ENCODE measurements at places on chromosomes 13 and 19. TPM values are rescaled to one million over a fixed set of nuclear protein-coding genes. Genes with fewer than 3 reads are reported as not detected.
A peak's percentile ranks its signal among the peaks of the same experiment; 100 is the strongest.

DNA sequence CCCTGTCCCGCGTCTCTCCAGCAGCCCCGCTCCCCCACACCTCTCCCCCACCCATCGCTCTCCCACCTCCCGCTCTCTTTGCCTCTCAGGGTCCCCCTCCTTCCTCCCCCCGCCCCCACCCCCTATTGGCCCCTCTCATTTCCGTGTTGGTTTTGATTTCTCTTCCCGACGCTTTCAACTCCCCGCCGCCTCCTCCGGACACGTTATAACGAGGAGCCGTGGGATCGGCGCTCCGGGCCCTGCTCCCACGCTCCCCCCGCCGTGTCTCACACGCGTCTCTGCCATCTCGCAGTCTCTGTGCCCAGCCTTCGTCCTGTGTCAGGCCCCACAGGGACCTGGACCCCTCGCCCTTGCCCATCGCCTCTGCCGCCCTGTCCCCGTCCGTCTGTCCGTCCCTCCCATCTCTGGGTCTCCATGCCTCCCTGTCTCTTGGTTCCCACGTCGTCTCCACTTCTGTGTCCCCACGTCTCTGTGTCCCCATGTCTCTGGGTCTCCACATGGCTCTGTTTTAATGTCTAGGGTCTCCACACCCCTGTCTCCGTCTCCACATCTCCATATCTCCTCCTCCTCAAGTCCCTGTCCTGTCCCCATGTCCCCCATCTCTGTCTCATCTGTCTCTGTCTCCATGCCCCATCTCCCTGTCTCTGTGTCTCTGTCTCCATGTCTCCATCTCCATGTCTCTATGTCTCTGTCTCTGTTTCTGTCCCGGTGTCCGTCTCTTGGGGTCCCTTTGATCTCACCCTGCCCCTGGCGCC lies 13.1 kb downstream of the ERFL start:
- no peak for DNase-seq

DNA sequence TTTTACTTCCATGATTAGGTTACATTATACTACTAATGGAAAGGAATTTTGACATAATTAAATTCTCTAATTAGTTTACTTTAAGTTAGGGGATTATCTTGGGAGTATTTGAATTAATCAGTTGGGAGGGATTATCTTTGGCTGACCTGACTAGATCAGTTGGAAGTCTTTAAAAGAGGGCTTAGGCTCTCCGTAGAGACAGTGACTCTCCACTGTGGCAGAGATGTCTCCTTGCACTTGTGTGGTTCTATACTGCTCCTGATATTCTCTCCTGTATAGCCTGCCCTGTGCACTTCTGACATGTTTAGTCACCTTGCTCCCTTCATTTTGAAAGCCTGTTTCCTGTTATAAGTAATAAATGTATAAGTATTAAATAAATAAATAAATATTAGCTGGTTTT lies 1612.3 kb upstream of the PRR20A start:
- no peak for DNase-seq

DNA sequence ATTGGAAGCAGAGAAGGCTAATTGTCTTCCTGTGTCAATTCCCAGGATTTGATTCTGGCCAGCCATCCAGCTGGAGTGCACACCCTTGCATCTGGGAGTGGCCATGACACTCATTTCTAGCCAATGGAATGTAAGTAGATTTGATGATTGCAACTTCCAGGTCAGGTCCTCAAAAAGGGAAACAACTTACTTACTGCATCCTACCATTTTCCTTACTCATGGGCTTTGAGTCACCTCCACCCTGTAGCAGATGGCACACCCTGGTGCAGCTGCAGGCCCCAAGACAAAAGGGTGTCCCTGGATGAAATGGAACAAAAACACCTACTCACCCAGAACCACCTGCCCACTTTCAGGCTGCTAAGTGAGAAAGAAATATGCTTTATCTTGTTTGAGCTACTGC lies 27.3 kb upstream of the MPHOSPH8 start:
- DNase-seq: no peak

Gene ANGPTL8
- total RNA-seq: not detected

DNA sequence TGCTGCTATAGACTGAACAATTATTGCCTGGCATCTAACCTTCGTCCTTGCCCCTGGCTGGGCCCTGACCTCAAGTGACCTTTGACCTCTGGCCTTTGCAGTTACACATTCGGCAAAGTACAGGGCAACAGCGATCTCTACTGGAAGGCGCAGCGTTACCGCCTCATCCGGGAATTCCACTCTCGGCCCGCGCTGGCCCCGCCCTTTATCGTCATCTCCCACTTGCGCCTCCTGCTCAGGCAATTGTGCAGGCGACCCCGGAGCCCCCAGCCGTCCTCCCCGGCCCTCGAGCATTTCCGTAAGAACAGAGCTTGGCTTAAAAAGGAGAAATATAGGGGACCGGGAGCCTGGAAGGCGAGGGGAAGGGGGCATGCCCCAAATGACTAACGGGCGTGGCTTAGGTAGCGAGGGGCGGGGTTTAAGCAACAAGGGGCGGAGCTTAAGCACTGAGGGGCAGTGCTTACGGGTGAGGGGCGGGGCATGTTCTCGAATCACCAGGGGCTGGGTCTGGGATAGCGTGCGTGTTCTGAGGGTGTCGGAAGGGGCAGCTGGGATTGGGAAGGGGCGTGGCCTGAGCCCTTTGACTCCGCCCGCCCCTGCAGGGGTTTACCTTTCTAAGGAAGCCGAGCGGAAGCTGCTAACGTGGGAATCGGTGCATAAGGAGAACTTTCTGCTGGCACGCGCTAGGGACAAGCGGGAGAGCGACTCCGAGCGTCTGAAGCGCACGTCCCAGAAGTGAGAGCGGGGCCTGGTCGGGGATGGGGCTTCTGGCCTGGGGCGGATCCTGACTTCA lies 52.7 kb downstream of the TRPM4 start:
- DNase-seq: no peak

Gene ZIK1
- total RNA-seq: 3.9 TPM

- DNase-seq: no peak
Observed at GRCh38 chr13:50918567-50918966, 9.0 kb downstream of the RNASEH2B start.

DNA sequence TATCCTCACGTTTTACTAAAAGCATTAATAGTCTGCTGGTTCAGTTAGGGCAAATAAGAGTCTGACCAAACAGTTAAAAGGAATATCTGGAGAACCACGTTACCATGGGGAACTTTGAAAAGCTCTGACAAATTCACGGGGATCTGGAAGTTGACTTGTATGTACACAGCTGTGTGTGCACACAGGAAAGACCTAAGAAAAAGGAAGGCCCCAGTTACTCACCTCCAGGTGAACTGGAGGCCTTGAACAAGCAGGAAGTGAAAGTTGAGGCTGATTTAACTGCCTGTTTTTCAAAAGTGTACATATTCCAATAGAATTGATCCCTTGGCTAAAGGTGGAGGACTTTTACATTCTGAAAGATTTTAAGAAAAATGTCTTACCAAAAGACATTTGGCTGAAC lies 1891.6 kb upstream of the PCDH20 start:
- DNase-seq: no peak

Gene FCAR
- not detected for total RNA-seq

- DNase-seq: no peak
Observed at GRCh38 chr19:40219721-40220276, 1.6 kb upstream of the TTC9B start.

Gene IZUMO2
- not detected for total RNA-seq

DNA sequence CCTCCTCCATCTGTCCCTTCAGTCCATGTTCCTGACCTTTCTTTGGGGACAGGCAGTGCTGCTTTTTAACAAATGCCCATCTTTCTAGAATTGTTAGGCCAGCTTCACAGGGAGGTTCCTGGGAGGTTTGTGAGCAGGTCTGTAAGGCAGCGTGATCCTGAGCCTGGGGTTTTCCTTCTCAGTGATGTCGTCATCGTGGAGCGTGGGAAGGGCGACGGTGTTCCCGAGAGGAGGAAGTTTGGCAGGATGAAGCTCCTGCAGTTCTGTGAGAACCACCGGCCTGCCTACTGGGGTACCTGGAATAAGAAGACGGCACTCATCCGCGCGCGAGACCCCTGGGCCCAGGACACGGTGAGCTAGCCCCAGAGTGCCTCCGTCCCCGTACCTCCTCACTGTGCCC lies 26.8 kb downstream of the CHAF1A start:
- DNase-seq: no peak

Gene F2RL3
- total RNA-seq: 3.7 TPM

GRCh38 chr19:47094557-47095475 lies 18.8 kb downstream of the ZC3H4 start:
- DNase-seq: no peak

GRCh38 chr19:45092747-45093678 lies at the start of gene PPP1R37:
PPP1R37 (plus strand) TSS chr19:45093179; CDS start chr19:45093326, 147 bp downstream.
- DNase-seq: peak; percentile 99

Gene SLC8A2
- total RNA-seq: 0.22 TPM

DNA sequence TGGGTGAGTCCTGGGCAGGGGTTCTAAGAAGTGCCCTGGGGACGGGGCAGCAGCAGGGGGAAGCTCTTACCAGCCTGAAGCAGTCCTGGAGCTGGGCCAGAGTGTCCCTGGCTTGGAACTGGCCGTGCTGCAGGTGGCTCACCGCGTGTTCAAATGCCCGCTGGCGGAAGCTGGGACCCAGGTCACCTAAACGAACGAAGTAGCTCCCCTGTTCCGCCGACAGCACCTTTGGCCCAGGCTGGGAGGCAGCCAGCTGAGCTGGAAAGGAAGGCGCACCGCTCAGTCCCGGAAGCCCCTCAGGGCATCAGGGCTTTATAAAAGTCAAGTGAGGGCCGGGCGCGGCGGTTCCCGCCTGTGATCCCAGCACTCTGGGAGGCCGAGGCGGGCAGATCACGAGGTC lies 9.6 kb downstream of the PLIN4 start:
- peak; percentile 20 for DNase-seq

- DNase-seq: no peak
Observed at GRCh38 chr19:39936020-39936419, 1.6 kb upstream of the FCGBP start.

Gene CASP14
- not detected for total RNA-seq

Gene SYCN
- not detected for total RNA-seq

DNA sequence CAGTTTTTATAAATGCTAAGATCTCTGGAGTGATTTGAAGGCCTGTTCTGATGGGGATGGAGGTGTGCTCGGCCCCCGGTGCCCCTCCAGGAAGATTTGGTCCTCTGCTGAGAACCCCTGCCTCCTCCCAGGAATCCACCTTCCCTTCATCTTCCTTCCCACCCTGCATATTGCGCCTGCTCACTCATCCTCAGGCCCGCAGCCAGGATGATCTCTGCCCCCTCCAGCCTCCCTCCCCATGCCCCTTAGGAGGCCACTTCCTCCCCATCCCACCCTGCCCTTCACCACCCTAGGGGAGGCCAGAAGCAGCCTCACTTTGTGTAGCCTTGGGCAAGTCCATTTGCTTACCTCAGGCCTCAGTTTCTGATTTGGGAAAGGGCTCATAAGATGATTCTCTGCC lies 19.7 kb downstream of the VASP start:
- no peak for DNase-seq

Gene FFAR2
- total RNA-seq: not detected

Gene COL4A2
- 775 TPM for total RNA-seq

DNA sequence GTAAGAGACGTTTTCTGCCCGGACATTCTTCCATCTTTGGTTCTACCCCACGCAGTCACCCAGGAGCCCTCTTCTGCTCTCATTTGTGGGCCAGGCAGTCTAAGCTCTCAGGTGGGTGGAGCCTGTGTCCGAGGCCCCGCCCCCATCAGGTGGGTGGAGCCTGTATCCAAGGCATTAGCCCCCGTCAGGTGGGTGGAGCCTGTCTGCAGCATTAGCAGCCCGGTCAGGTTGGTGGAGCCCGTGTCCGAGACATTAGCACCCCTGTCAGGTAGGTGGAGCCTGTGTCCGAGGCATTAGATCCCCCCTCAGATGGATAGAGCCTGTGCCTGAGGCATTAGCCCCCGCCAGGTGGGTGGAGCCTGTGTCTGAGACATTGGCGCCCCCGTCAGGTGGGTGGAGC lies 45.5 kb upstream of the C13orf46 start:
- peak; percentile 28 for DNase-seq

Gene ZNF383
- total RNA-seq: 3.3 TPM

Gene C13orf42
- total RNA-seq: not detected

Gene SIAH3
- not detected for total RNA-seq

GRCh38 chr19:7971553-7972520 lies 28.4 kb upstream of the TIMM44 start:
- DNase-seq: no peak

Gene KCNK6
- 5.4 TPM for total RNA-seq

DNA sequence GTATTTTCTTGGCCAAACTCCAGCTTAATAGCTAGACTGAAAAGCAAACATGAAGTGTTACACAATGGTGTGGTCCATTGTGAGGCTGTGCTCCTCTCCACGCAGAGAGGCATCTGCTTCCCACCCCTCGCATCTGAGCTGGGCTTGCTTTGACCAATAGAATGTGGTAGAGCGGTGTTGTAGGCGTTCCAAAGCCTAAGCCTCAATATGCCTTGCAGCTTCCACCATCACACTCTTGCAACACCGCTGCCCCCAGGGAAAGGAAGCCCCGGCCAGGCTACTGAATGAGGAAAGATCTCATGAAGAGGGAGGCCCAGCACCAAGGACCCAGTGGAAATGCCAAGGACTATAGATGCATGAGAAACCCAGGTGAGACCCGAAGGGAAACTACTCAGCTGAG lies 9.4 kb downstream of the FLT1 start:
- no peak for DNase-seq

Gene ZNF234
- 9.7 TPM for total RNA-seq

Gene KXD1
- 39.5 TPM for total RNA-seq

Gene ZNF57
- total RNA-seq: 2.4 TPM

Gene PEAK3
- total RNA-seq: 0.20 TPM

- DNase-seq: no peak
Observed at GRCh38 chr13:99751517-99752199, 219.9 kb downstream of the ZIC5 start.

Gene GNG8
- not detected for total RNA-seq

DNA sequence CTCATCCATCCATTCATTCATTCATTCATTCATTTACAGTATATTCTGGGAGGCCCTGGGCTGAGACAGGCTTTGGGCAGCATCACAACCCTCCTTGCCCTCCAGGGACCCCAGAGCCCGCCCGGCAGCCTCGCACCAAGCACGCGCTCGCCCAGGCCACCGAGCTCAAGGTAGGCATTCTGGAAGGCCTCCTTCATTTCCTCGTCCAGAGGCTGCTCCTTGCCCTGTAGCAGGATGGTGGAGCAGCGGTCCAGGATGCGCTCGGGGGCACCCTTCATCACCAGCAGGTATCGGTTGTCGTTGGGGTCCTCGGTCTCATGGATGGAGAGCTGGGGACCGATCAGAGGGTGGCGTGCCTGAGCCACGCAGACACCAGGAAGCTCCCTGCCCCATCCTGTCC lies 15.6 kb downstream of the ATP1A3 start:
- no peak for DNase-seq

- DNase-seq: no peak
Observed at GRCh38 chr13:100106705-100107104, 17.8 kb downstream of the PCCA start.

DNA sequence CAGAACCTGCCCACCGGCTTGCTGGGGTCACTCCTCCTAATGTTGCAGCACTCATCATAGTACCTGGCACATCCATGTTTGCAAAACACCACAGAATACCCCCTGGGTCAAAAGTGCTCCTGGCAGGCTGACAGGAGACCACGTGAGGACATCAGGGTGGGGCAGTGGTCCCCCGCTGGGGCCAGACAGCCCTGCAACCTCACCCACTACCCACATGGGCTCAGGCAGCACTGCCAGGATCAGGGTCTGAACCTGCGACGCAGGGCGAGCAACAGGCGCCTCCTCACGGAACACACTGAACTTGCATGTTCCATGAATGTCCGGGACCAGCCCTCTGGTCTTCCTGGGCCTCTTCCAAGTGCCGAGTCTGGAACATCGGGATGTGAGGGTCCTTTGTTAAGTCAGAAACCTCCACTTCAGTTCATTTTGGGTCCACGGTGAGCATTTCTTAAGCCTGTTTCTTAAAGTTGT lies 1.4 kb upstream of the SLC7A9 start:
- DNase-seq: no peak
